Neural progenitor cell (in vitro differentiated cells): ENCODE measurements at places on chromosomes 16 and 17.

GRCh38 chr17:73291260-73291801 is 20.5 kb downstream of the CDC42EP4 start:
- no peak for DNase-seq

DNA sequence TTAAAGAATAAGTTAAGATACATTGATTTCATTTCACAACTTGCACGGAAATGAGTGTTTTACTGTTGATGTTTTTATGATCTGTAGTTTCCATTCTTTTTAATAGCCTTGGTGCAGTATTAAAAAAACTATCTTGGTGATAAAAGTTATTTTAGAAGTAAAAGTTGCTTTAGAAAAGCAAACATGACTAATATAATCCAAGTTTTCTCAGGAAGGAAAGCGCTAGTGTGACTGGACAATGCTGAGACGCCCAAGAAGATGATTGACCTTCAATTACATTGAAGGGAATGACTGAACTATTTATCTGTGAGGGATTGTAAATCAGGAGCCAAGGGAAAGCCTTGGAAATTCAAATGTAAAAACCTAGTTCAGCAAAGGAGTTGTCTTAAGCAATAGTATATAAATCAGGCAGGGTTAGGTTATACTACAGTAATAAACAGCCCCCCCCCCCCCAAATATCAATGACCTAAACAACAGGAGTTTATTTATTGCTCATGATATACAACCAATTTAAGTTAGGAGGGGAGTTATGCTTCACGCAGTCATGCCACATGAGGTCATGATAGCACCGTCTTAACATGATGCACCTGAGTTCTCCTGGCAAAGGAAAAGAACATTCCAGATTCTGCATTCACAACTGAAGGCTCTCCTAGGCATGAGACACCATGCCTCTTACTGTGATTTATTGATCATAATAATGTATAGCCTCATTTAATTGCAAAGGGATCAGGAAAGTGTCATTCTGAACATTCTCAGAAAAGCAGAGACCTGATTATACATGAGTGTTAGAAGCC is 443.8 kb downstream of the CDH13 start:
- DNase-seq, result no peak

DNA sequence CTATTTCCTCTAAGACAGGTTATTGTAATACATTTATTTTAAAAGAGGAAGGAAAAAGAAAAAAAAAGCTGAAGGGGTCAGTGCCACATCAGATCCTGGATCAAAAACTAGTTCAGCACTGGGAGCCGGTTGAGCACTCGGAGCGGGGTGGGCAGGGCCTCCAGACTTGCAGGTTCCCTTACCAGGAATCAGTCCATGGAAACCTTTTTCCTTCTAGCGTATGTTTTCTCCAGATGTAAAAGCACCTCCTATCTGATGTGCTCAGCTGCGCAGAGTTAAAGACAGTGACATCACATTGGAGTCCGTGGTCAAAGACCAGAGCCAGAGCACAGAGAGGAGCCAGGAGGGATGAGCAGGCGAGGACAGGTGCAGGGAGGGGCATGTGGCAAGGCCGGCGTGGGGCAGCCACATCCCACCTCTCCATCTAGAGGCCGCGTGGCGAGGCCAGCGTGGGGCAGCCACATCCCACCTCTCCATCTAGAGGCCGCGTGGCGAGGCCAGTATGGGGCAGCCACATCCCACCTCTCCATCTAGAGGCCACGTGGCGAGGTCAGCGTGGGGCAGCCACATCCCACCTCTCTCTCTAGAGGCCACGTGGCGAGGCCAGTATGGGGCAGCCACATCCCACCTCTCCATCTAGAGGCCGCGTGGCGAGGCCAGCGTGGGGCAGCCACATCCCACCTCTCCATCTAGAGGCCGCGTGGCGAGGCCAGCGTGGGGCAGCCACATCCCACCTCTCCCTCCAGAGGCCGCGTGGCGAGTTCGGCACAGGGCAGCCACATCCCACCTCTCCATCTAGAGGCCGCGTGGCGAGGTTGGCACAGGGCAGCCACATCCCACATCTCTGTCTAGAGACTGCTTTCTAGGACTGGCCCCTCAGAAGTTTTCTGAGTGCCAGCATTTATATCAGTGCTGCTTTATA is 166.8 kb upstream of the CHMP6 start:
- DNase-seq, result no peak

GRCh38 chr17:39548494-39549225 is 59.1 kb downstream of the NEUROD2 start:
- DNase-seq, result no peak

DNA sequence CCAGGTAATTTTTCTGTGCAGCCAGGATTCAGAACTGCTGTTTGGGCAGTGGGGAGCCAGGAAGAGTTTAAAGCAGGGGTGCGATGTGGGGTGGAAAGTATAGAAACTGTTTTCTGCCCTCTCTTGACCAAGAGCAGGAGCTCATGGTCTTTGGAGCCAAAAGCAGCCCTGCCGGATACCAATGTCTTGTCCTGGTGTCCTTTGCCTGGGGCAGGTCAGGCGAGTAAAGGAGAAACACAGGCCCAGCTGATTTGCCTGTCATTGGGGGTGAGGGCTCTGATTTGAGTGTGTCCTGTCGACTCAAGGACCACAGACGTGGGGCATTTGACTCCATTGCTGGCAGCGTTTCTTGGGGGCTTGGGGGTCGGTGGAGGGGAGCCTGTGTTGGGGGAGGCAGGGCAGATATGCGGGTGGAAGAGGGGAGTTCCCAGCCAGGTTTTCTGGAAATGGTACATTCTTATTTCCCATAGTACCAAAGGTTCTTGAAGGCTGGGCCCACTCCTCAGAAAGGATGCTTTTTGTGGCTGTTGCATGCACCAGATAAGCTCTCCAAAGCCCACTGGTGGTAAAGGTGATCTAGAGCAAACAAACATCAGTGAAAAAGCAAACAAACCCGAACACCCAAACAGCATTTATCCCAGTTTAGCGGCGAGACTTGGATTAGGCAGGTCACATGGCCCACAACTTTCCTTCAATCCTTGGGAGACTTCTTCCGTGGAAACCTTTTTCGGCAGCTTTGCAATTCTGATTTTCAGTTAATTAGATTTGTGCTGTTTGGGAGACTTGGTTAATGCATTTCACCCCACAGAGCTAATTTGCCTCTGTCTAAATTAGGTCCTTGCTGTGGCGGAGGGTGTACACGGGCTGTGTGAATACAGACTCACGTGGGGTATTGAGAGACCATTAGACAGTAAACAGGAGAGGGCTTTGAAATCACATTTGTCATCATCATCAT is 59.0 kb downstream of the MSI2 start:
- DNase-seq, result no peak

- DNase-seq, result no peak
Observed at GRCh38 chr16:57739756-57740422, 4.3 kb downstream of the KATNB1 start.
